ENCODE measurements at places on chromosomes 7 and 10. TPM values are rescaled to one million over a fixed set of nuclear protein-coding genes. Genes with fewer than 3 reads are reported as not detected.

Gene GHRHR
- polyA plus RNA-seq = not detected

Gene ZNF3
- 12.3 TPM for polyA plus RNA-seq

Gene GGCT
- 242 TPM for polyA plus RNA-seq

Gene PDE1C
- polyA plus RNA-seq = 3.1 TPM

Gene MPP7
- 3.0 TPM for polyA plus RNA-seq

Gene MYL7
- polyA plus RNA-seq = 57.8 TPM

Gene AHR
- polyA plus RNA-seq = 3.5 TPM

Gene PDE6C
- polyA plus RNA-seq = not detected

Gene FAM13C
- polyA plus RNA-seq = 4.4 TPM

Gene CD36
- 1,338 TPM for polyA plus RNA-seq
